Activated naive CD4-positive, alpha-beta T cell treated with anti-CD3 and anti-CD28 coated beads, Interleukin-2, amount 50 U/mL, for 16 hours (primary cell): ENCODE measurements at places on chromosomes 11 and 22.

DNA sequence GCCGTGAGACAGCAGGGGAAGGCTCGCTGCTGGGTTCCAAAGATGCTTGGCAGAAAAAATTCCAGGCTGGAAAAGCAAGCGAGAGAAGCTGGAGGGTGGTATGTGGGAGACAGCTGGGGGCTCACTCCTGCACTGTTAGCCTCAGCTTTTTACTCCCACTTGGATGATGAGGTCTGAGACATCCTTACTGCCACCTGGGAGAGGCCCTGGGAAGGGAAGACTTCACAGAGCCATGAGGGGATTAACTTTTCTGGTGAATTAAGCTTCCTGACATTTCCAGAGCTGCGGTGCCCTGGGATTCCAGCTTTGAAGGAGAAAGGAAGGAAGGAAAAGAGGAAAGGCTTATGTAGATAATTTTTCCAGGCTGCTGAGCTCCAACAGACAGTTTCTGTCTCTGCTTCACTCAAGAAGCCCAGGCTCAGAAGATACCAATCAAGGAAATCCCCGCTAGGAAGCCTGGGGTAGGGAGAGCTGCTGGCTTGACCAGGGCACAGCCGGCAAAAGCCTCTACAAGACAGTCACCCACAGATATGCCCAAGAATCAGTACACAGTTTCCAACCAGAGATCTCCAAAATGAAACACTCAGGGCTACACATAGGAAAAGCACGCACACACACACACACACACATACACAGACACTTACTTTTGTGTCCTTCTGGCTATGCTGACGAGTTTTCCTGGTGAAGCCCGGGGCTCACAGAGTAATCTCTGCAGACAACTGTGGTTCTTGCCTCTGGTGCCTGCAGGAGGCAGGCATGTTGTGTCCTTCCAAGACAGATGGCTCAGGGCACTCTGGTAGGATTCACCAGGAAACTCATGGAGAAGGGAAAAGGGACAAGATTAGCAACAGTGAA is 907 bp downstream of the MCHR1 start:
- no peak for DNase-seq

GRCh38 chr11:36622431-36623136 is 24.5 kb upstream of the RAG2 start:
- DNase-seq = no peak

GRCh38 chr11:71218789-71219499 is 33.4 kb downstream of the SHANK2 start:
- no peak for DNase-seq

DNA sequence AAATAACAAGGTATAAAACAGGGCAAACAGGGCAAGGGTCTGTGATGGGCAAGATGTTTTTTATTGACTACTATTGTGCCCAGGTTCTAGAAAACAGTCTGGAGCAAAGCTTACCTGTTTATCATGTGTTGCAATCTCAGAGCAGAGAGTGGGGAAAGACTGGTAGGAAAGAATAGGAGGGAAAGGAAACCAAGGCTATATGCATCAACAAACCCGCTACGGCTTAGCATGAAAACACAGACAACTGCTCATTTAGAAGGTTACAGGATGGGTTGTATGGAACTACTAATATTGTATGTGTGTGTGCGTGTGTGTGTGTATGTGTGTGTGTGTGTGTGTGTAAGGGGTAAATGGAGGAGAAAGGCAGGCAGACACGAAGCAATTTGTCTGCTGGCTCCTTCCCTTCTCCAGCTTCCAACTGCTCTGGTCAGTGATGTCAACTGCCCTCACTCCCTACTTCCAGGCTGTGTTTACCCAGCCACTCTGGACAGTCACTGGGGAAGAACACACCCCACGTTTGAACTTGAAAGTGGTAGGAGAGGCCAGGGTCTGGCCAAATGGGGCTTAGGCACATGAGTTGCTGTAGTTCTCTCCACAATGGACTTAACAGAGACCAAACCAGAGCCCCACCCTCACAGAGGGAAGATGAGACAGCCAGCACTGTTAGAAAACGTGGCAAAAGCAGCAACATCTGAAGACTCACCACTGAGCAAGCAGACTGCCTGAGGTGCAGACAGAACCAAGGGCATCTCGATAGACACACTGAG is 47.0 kb downstream of the GAB2 start:
- DNase-seq = no peak

DNA sequence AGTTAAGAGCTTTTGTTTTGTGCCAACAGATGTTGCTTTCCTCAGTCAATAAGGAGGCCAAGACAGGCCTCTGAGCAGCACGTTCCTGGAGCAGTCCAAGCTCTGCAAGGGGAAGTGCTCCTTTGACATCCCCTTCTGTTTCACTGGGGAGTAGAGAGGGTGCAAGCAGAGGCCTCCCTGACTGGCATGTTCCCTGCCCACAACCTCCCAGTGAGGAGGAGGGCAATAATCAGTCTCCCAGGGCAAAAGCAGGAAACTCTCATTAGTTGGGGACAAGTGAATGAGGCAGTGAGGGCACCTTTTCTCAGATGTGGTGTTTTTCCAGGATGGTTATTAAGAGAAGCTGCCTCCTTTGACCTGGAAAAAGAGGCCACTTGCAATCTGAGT is 79.5 kb upstream of the ZBED5 start:
- DNase-seq = no peak

DNA sequence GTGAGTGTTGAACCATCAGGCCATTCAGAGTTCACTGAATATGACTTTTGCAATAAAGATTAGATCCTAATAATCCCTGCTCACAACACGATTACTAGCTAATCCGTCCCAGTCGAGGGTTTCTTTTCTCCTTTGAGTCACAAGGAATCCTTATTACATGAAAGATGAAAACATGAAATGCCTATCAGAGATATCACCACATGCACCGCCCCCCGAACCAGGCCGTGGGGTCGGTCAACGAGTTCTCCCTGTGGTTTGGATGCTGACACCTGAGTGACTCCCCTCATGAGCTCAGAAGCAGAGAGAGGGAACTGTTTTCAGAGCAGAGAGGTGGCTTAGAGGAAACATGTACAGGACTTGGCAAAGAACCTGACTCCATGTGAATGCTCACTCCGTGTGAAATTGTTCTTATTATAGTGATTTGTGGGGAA is 263.3 kb downstream of the ETS1 start:
- no peak for DNase-seq

DNA sequence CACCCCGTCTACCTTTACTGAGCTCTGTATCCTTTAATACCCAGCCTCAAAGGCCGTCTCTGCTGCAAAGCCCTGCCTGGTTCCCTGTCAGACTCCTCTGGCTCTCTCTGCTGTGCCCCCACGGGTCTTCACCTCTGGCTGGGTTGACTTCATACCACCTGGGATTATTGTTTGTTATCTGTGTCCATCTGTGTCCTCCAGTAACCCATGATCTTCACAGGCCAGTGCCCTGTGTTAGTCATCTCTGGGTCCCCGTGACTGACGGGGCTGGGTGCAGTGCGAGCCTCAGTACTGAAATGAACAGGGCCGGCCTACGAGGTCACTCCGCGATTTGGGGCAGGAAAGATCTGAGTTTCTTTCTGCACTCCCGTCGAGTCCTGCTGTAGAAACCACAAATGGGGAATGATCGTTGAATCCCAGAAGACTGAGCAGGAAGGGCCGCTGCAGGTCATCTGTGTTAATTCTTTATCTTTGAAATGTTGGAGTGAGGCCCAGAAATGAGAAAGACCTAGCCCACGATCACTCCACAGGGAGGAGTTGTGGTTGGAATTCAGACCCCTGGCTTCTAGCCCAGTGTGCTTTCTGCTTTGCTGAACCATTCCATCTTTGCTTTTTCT is 12.3 kb upstream of the TUB start:
- no peak for DNase-seq

GRCh38 chr11:129701706-129702105 is 113.9 kb upstream of the TMEM45B start:
- DNase-seq = no peak

- DNase-seq = no peak
Measured at GRCh38 chr22:49739138-49739537, 88.5 kb downstream of the BRD1 start.

DNA sequence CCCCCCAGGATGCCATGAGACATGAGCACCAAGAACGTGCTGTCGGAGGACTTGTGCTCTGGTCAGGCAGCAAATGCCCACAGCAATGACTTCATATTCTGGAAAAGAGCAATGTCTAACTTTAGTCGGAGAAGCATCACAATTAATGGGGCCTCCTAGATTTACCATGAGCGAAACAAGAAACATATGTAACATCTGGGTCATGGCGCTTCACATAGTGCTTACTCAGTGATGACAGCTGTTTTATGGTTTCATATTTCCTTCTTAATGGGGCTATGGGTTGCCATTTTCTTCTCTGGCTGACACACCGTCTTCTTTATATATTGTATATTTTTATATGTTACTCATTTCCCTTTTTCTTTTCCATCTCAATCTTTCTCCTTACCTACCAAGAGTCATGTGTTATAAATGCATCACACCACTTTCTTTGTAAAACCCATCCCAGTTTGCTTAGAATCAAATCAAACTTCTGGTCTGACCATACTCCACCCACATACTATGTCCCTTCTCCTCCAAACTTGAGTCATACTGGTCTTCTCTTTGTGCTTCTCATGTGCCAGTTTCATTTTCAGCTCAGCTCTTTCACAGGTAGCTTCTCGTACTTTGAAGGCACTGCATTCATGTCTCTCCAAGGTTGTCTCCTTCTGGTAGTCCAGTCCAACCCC is 9.4 kb upstream of the CASP12 start:
- DNase-seq = no peak

GRCh38 chr22:44389181-44389580 is 76.4 kb upstream of the SHISAL1 start:
- DNase-seq = peak; percentile 5

- no peak for DNase-seq
Measured at GRCh38 chr22:45832959-45833580, 143.9 kb downstream of the WNT7B start.

DNA sequence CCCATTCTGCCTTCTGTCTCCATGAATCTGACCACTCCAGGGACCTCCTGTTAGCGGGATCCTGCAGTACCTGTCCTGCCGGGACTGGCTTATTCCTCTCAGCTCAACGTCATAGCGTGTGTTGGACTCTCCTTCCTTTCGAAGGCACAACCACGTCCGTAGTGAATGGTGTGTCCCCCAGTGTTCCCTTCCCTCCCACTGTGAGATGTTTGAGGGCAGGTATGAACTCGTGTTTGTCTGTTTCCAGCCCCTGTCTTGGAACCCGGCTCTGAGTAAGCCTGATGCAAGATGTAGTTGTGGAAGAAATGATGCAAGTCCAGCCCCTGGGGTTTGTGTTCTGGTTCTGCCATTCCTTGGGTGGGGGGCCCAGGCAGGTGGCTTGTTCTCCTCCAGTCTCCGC is 10.5 kb upstream of the MYEOV start:
- DNase-seq = peak; percentile 1

GRCh38 chr11:87301785-87302540 is 264.2 kb downstream of the TMEM135 start:
- no peak for DNase-seq

DNA sequence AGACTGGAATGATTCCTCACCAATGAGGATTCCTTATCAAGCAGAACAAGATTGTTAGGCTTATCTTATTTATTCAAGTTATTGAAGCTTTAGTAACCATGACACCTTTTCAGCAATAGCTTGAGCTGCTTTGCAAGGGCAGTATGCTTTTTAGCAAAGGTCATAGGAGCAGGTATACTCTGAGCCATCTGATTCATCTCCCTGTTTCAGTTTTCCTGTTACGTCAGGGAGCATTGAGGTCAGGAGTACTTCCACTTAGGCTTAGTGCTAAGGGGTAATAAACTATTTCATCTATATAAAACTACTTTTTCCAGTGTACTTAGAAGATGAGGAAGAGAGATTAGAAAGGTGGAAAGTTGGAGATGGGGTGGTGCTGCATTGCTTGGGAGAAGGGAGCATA is 17.7 kb upstream of the ANKRD42 start:
- no peak for DNase-seq

- DNase-seq = peak; percentile 51
Measured at GRCh38 chr11:111454561-111455192, 57.5 kb downstream of the BTG4 start.

DNA sequence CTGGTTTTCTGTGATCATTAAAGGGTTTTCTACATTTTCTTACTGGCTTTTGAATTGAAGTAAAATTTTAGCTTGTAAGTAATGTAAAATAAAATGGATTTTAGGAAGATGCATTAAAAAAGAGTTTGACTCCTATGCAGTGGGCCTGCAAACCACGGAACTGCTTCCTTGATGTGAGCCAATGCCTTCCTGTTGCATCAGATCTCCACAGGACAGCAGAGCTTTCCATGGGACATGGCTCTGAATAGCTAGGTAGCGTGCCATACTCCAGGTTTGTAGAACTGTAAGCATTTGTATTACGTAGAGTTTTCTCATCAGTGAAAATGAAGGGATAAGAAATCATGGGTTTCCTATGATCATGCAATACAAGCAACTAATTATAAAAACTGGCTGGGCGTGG is 133.4 kb downstream of the SWAP70 start:
- DNase-seq = no peak

DNA sequence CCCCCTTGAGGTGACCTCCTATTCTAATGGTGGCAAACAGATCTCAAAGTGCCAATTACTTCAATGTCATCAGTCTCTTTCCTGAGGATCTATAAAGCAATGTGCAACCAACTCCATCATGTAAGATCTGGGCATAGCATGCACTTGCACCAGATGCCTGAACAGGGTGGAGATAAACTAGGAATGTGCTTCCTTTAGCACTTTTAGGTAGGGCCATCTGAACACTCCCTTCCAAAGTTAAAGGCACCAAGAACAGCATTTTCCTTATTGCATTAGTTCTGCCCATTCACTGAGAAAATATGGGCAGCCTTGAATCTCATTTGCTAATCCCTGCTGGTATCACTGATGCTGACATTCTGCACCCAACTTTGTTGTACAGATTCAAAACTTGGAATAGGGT is 112.0 kb downstream of the SGSM3 start:
- no peak for DNase-seq

DNA sequence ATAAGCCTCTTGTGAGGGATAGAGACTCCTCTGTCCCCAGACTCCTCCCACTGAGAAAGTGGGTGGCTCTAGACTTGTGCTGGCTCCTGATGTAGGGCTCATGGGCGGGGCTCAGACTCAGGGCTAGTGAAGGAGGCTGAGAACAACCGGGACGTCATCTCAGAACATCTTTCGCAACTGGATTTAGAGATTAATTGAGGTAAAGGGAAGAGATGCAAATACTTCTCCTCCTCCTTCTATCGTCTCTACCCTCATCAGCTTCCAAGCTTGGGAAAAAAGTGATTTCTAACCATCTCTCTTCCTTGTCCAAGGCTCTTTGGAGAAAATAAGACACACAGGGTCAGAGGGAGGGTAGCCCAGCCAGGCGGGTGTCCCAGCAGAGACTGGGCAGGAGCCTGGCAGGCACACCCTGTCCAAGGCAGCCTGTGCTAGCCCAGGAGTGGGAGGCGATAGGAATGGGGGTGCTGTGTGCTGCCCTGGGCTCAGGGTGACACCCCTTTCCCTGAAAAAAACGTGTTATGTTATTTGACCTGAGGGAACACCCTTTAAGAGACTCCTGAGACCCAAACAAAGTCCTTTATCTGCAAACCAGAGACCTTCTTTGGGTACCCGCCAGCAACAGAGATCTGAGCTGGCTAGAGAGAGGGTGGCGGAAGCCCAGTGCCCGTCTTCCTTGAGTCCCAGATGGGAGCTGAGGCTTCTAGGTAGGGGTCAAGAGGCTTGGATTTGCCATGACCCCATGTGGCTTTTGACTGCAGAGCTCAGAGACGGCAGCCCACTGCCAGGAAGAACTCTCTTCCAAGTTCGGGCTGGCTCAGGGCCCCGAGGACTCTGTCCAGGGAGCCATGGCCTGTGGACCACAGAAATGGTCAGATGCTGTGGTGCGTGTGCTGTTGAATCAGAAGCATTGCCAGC is 160.9 kb downstream of the ADAMTS15 start:
- DNase-seq = no peak

GRCh38 chr11:8934742-8935488 is 2.2 kb upstream of the C11orf16 start:
- DNase-seq = no peak
